ENCODE measurements at places on chromosomes 12 and 14.

DNA sequence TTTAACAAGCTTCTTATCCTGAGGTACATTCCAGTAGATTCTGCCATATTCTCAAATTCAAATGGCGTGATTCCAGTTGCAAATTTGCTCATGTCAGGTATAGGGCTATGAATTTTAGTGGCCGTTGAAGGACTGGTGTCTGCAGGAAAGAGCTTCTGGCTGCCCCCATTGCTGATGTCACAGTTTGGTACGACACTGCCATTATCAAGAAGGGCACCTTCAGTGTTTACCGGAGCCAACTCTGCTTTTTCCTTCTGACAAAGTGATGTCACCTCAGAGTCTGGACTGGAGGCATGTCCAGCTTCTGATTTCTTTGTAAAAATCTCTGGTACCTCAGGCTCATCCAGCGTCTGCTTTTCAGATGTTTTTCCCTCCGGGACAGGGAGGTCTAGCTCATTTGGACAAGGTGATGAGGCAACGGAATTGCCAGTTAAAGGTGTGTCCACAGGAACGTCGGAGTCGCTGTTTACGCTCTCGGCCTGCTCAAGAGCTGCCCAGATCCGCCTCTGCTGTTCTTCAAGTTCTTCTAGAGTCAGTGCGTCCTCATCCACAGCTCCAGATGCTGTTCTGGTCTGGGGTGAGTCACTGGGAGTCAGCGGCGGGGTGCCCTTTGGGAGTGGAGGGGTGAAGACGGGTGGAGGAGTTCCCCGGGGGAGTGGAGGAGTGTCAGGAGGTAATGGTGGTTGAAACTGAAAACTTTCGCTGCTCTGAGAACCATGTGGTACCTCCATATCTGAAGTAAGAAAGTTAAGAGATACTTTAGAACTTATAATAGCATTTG, 27.0 kb downstream of the ZCCHC8 start:
- DNase-seq: no peak

- no peak for DNase-seq
Measured at GRCh38 chr12:55729819-55730818, 1.3 kb upstream of the CD63 start.

DNA sequence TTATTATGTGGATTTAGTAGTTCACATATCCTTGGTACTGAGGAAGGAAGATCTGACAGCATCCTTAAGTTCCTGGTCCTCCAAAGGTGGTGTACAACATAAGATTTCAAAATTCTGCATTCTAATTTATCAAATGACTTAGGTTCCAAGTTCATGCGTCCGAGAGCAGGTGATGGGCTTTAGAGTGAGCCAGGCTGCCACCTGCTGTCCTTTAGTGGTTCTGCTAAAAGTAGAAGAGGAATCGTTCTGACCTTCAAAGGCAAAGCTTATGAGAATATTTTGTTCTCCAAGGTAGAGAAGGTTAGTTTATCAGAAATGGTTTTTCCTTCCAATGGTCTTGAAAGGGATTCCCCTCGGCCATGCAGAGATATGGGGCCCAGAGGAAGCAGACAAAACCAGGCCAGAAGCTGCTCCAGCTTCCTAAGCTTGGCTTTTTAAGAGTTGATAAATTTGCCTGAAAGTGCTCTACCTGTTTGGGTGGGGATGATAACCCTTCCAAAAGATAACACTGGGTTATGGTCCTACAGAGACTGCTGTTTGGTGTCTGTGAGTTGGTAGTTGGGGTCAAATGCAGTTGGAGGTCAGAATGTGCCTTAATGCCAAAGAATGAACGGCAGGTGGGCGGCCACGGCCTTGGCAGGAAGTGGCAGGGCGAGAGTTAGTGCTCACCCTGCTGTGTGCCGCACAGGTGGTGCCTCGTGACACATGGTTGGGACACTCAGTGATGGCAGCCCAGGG, 29.1 kb upstream of the LRTM2 start:
- DNase-seq: no peak

GRCh38 chr14:104104076-104104901, 18.8 kb downstream of the ASPG start:
- no peak for DNase-seq

DNA sequence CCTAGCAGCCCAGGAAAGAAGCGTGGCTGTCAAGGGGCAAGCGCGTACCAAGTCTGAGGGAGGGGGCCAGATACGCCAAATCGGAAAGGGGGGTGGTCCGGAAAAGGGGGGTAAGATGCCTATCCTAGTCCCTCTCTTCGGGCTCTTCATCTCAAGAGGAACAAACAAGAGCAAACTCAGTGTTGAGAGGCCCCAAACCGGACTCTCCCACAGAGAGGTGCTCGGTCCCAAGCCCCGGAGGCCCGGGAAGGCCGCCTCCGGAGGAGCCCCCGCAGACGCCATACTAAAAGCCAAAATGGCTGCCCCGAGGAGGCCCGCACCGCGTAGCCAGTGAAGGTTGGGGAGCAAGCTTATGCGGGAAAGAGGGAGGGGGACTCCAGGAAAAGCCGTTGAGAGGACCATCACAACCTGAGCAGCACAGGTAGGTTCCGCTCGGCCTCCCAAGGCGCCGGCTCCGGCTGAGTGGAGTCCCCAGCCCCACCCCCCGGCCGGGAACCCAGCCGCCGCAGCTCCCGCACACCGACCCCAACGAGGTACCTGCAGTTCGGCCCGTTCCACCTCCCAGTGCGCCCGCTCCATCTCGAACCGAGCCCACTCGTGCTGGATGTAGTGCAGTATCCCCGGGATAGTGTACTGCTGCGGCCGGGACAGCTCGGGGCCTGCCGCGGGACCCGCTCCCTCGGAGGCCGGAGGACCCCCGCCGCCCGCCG, at the start of gene AP4S1:
AP4S1 (plus strand) TSS at position 283 of the 710 bp plus-strand sequence. CDS start 40,548 bp downstream, outside the sequence.
- DNase-seq: no peak

DNA sequence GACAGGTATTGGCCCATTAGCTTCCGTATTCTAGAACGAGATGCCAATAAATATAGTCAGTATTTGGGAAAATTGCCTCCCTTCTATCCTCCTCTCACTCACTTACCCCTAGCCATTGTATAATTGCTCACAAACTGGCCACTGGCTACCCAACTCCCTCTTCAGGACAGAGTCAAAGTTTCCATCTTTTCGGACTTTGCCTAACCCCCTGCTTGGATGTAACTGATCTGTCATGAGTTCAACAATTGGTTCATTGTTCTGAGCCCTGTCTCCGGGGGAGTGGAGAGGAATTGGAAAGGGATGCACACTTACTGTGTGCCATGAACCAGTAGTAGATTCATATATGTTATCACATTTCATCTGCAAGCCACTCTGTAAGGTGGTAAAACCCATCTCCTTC, 12.2 kb downstream of the MYRFL start:
- DNase-seq: no peak

All from AG09309 (cell line).